ENCODE measurements at places on chromosomes 6 and 20. TPM values are rescaled to one million over a fixed set of nuclear protein-coding genes. Genes with fewer than 3 reads are reported as not detected.

IL20RA gene
- not detected for total RNA-seq

CCM2L gene
- total RNA-seq: 0.08 TPM

SCUBE3 gene
- 0.80 TPM for total RNA-seq

SLC4A11 gene
- 0.82 TPM for total RNA-seq

NKAPL gene
- not detected for total RNA-seq

HSPA1L gene
- 0.29 TPM for total RNA-seq

C20orf141 gene
- not detected for total RNA-seq
